Activated CD4-positive, CD25-positive, alpha-beta regulatory T cell treated with anti-CD3 and anti-CD28 coated beads, Interleukin-2, amount 50 U/mL, for 16 hours (primary cell): ENCODE measurements at places on chromosomes 13 and 19.
A peak's percentile ranks its signal among the peaks of the same experiment; 100 is the strongest.

- no peak for DNase-seq
These were observed 43.8 kb downstream of the SERP2 start for GRCh38 chr13:44417446-44417845.

GRCh38 chr19:46945694-46946489 lies 73.7 kb upstream of the NPAS1 start:
- DNase-seq, result no peak

DNA sequence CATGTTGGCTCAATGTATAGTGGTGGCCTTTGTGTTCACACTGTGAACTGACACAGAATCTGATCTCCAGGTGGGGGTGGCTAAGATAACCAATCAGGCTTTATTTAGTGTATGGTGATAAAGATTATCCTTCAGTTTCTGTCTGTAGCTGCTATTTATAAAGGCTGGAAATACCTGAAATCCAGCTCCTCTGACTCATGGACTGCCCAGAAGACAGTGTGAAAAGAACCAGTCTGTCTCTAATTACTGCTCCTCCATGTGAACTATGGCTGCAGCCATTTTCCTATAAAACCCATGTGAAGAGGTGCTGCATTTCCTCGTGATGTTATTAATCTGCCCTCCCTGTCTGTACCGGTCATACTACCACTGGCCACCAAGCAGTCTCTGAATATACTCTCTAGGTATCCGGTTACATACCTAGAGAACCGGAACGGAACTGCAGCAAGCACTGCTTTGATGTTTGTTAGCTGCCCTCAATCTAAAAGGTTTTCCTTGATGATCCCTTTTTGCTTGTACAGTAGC lies 238.0 kb downstream of the LHFPL6 start:
- no peak for DNase-seq

DNA sequence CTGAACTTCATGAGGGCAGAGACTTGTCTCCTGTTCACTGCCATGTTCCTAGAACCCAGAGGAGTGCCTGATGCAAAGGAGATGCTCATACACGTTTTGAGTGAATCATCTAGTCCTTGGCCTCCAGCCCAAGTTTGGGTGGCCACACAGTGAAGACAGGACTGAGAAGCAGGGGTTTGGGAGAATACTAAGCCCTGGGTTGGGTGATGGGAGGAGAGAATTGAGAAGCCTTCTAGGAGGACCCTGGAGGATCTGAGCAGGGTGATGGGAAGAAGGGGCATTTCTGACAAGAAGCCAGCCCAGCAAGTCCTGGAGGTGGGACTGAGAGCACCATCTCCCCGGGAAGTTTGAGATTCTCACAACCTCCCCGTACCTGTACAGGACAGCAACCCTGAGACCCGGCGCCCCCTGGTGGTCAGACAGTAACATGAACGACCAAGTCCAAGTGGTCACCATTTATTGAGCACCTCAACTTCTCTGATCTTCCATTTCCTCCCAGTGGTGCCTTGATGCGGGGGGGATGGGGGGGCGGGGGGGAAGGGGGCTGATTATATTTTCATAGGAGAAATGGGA lies 11.0 kb downstream of the CTU1 start:
- DNase-seq, result peak; percentile 36

GRCh38 chr13:40517486-40518480 lies 148.7 kb downstream of the FOXO1 start:
- no peak for DNase-seq

DNA sequence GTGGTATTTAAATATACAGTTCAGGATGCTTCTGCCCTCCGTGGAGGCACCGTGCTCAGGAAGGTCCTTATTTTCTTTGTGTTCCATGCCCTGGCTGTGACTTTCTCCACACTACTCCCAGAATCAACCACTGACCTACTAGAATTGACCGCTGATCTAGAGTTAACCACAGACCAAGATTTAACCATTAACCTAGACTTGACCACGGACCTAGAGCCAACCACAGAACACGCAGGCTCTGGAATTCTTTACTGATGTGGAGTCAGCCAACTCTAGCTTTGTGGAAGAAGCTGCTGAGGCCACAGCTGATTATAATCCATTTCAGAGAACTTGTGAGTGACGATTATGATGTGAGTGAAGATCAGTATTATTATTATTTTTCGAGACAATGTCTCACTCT lies 18.0 kb downstream of the GTF2F2 start:
- no peak for DNase-seq

- DNase-seq, result no peak
These were observed 9.2 kb upstream of the GMIP start for GRCh38 chr19:19652482-19653295.

DNA sequence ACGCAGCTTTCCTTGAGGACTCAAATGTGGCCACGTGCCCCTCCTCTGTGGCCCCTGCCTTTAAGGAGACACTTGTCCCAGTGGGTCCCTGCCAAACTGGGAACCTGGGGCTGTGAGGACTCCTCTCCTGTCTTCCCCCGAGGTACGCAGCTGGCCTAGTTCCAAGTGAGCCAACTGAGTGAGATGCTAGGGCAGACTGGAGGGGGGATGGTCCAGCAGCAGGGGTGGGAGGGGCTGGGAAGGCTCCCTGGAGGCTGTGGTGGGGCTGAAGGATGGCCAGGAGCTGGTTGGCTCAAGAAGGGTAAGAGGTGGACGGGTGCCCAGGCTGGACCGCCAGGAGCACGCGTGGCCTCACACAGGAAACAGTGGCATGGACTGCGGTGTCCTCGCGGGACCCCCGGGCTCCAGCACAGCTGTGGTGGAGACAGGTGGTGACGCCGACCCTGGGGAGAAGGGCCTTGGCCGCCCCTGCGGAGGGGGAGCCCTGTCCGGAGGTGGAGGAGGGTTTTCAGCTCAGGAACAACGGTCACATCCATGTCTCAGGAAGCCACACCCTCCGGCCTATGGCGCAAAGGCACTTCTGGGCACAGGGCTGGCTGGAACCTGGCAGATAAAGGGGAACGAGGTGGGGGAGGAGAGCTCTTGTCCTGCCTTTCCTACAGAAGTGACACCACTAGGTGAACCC lies 45.8 kb downstream of the MLLT1 start:
- DNase-seq, result no peak

GRCh38 chr19:19403373-19403901 lies 2.0 kb upstream of the GATAD2A start:
- DNase-seq, result no peak

DNA sequence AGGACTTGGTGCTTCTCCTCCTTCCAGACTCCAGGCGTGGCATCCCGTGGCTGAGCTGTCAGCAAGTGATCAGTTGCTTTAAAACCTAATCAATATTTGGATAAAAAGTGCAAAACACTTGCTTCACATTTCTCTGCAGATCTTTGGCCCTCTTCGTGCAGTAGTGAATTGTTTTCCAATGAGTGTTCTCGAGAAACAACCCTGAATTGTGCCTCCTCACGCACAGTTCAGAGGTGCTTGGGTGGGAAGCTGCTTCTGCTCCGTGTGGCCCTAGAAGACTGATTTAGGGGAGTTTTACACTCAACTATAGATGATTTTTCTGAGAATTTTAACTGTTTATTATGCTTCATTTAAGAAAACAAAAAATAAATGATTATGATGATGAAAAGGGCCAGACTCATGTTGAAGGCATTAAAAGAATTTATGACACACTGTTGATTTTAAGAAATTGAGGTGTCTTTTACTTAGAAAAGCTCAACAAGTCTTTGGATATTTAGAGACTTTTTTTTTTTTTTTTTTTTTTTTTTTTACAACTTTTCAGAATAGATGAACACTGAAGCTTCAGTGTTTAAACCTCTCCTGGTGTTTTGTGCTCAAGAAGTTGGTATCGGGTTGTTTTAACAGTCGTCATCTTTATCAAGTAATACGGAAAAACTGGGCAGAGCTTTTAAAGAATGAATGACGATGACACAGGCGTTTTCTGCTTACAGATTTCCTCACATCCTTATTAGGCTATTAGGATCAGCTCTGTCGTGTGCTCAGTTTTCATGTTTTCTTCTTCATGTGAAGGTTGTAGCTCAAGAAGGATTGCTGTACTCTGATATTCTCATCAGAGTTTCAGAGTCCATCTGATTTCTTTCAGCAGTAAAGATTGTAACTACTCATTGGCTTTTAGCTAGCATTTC lies 39.5 kb upstream of the TEX29 start:
- no peak for DNase-seq

- no peak for DNase-seq
These were observed 53.6 kb downstream of the USPL1 start for GRCh38 chr13:30671271-30671815.

GRCh38 chr19:4015705-4016402 lies 8.3 kb downstream of the PIAS4 start:
- DNase-seq, result no peak

DNA sequence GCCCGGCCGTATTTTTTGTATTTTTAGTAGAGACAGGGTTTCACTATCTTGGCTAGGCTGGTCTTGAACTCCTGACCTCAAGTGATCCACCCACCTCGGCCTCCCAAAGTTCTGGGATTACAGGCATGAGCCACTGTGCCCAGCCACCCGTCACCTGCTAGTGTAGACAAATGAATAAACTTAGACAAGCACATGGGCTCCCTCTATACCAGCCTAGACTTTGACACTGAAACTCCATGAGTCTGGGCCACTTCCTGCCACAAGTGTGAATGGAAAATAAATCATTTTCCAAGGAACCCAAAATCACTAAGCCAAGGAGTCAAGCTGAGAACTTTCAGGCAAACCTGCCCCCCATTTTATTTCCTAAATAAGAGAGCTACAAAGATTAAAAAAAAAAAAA lies 27.0 kb upstream of the TPT1 start:
- no peak for DNase-seq

GRCh38 chr13:47258384-47258783 lies 361.5 kb upstream of the HTR2A start:
- DNase-seq, result no peak

DNA sequence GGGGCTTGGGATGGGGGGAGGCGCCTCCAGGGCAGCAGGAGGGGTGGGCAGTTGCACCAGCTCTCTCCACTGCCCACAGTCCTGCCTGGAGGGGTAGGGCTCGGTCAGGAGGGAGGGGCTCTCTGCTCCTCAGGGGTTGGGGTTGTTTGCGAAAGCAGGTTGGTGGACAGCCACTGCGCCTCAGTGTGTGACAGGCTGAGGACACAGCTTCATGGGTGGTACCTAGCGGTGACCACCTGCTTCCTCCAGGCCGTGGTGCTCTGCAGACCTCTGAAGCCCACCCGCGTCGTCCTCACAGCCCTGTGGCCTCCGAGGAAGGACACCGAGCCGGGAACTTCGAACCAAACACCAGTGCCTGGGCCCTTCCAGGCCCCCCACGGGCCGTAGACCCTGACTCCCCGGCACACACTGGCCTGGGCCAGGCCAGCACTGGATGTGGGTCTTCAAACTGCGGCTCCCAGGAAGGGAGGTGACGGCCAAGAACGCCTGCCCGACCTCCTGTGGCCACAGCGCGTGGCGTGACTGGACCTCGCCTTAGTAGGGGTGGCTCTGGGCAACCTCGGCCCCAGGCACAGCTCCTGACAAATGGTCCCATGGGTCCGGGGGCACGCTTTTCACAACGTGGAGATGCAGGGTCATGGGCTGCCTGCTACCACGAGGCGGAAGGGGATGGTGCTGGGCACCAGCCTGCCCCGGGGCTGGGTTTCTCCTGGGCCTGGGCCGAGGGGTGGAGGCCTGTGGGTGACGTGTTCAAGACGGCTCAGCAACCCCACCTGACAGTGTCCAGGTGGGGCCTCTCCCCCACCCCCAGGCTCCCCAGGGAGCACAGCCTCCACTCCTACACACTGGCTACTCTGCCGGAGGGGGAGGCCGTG lies 173.2 kb downstream of the KDM4B start:
- DNase-seq, result no peak

- DNase-seq, result no peak
These were observed 56.1 kb upstream of the SERPINE3 start for GRCh38 chr13:51283371-51283770.

- DNase-seq, result no peak
These were observed 218.4 kb downstream of the B3GLCT start for GRCh38 chr13:31418186-31418585.

GRCh38 chr13:82993417-82993816 lies 888.9 kb downstream of the SLITRK1 start:
- DNase-seq, result no peak

DNA sequence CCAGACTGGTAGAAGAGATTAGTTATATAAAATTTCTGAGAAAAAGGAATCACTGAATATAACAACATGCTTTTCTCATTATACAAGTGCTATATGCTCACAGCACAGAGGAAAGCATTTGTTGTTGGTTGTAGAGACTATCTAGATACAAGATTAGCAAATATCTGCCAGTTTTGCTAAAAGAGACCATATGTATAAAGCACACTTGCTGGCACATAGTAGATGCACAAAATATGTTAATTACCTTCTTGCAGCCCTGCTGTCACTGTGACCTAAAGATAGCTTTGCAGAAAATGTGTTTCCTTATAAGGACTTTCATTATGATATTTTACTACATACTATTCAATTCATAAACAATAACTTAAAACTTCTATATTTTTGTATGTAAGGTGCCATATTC lies 755.1 kb downstream of the PCDH9 start:
- DNase-seq, result no peak

GRCh38 chr13:28117689-28118377 lies 17.5 kb upstream of the FLT3 start:
- no peak for DNase-seq

GRCh38 chr19:15323496-15324235 lies 8.7 kb downstream of the BRD4 start:
- DNase-seq, result no peak

DNA sequence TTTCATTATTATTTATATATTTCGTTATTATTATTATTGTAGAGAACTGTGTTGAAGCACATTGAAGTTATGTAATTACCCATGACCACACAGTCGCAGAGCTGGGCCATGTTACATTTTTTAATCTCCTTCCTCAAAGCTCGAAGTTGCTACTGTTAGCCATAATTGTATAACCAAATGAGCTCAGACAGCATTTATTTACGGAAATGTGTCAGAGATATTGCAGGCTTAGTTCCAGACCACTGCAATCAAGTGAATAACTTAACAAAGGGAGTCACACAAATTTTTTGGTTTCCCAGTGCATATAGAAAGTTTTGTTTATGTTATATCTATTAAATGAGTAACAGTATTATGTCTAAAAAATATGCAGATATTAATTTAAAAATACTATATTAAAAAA lies 147.1 kb upstream of the SLITRK1 start:
- no peak for DNase-seq

DNA sequence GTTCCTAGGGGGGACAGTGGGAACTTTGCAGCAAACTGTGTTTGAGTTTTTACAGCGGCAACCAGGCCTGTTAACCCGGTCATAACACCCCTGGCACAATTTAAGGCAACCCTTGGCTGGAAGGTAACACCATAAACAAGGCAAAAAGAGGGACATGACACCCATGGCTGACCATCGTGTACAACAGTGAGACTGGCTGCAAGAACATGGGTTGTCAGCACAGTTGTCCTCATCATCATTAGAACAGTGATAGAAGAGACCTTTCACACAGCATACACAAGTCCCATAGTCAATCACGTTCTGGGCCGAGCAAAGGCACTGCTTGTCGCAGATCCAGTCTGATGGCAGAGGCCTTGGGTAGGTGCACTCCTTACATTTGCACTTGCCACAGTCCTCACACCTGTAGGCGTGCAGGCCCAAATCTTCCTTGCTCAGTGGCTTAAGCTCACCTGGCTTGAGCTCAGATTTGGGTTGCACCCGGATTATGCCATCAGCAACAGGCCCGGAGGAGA lies 4.1 kb downstream of the SPRY2 start:
- DNase-seq, result no peak
